ENCODE measurements at places on chromosomes 13 and 19.

- no peak for DNase-seq
Observed at GRCh38 chr13:57644106-57644505, 12.6 kb downstream of the PCDH17 start.

GRCh38 chr13:73767191-73767741 is 366.9 kb downstream of the KLF12 start:
- DNase-seq: no peak

GRCh38 chr13:48534911-48535501 is 2.1 kb upstream of the RCBTB2 start:
- no peak for DNase-seq

- no peak for DNase-seq
Observed at GRCh38 chr13:28179974-28180373, 41.6 kb downstream of the PAN3 start.

DNA sequence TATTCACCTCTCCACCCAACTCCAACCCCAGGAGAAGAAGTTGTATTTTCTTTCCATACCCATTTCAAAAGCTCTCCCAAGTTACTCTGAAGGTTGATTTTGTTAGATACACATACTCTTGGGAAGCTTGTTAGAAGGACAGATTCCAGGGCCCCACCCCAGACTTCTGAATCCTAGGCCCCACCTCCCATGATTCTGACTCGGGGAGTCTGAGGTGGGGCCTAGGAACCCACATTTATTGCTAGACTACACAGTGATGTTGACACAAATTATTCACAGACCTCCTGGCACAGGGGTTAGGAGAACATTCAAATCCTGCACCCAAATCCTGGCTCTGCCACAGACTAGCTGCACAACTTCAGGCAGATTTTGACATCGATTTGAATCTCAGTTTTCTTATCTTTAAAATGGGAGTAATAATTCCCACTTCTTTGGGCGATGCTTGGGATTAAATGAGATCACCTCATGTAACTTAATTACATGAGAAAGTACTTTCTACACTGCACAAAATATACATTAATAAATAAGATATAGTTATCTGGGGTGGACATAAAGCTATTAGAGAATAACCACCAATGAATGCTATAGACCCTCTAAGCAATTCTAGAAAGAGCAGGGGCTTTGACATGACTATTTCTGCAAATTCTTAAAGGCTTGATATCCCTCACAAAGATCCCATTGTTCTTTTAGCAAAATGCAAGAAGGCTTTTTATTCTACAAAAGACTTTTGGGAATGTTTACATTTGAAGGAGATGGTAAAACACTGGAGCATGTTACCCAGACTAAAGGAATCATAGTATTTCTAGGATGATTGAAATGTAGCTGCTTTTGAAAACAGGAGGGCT is 18.0 kb downstream of the MBNL2 start:
- DNase-seq: no peak

GRCh38 chr19:17909003-17909732 is 23.6 kb upstream of the CCDC124 start:
- DNase-seq: no peak

DNA sequence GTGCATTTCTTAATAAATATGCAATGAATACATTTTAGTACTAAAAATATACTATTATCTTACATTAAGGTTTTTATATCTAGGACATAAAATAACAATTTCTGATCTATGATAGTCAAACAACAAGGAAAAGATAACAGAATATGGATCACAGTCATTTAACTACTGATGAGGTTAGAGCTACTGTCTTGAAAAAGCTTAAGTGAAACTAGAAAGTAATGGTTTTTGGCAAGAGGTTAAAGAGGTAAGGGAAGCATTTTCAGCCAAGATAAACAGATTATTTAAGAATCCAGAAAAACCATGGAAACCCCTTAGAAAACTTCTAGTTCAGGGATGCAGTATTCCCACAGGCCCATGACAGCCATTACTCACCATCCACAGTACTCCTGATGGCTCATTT is 787.4 kb downstream of the DACH1 start:
- DNase-seq: no peak

- DNase-seq: no peak
Observed at GRCh38 chr13:60214213-60215055, 50.7 kb upstream of the DIAPH3 start.

DNA sequence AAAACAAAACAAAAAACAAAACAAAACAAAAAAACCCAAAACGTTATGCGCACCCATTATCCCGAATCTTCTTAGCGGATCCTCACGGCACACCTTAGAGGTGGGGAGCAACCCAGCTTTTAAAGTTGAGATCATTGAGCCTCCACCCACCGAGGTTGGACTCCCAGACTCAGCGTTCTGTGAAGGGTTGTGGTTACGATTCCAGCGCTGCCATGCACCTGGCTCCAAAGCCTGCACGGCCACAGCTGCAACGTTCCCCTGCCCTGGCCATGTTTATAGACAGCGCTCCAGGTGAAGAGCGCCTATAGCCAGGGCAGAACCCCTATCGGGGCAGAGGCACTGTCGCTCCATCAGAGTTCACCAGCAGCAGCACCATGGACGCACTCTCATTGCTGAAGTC is 18.7 kb upstream of the LILRA2 start:
- no peak for DNase-seq

DNA sequence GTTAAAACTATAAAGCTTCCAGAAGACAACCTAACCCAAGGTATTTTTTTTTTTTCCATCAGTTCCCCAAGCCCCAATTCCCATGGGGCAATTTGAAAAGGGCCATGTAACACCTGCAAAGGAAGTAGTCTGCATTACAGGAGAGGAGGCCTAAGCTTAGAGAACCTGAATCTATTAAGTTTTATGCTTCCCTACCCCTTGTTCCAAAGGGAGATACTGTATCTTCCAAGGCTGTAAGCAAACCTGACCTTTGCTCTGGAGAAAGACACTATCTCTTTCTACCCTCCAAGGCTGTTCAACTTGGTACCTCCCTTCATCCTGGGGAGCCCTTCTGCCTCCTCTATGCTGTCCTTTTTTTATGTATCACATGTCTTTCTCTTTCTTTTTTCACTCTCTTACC is 15.0 kb downstream of the KATNAL1 start:
- no peak for DNase-seq
